ENCODE measurements at places on chromosomes 16 and 17.
A peak's percentile ranks its signal among the peaks of the same experiment; 100 is the strongest.

DNA sequence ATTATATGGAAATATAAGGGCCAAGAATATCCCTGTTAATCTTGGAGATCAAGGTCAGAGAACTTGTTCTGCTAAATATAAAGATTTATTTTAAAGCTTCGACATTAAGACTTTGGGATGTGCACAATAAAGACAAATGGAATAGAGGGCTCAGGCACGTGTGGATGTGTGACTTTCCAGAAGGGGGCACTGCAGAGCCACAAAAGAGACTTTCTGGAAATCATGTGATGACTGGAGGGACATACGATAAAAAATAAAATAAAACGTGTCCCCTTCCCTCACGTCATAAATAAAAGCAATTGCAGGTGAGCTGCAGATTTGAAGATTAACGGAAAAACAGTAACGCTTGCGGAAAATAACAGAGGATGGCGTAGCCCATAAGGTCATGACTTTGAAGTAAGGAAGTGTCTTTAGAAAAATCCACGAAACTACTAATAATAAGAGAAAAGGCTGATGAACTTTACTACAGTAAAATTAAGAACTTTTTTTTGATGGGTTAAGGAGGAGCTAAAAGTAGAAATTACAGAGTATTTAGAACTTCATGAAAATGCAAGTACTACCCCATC, 9.4 kb upstream of the ENGASE start:
- H3K27me3 ChIP-seq, result no peaks in the 10 kb centered on the region
- no peak for ATAC-seq
- H3K36me3 ChIP-seq, result no peaks in the 10 kb centered on the region
- H3K27ac ChIP-seq, result no peak overlapping the region

GRCh38 chr17:6831661-6832263, at the start of gene TEKT1:
Gene TEKT1 (minus strand): TSS chr17:6831729. CDS start chr17:6830376, 1,353 bp downstream.
- H3K4me1 ChIP-seq, result peaks cover 15% of the 10 kb centered on the region
- H3K27me3 ChIP-seq, result peaks cover 70% of the 10 kb centered on the region
- H3K4me3 ChIP-seq, result peak within 1 kb of the TSS; percentile 77
- peak; percentile 80 for ATAC-seq
- no peaks in the 10 kb centered on the region for H3K36me3 ChIP-seq
- no peak within 1 kb of the TSS for H3K27ac ChIP-seq

GRCh38 chr17:42005166-42005565, 12.1 kb downstream of the DNAJC7 start:
- H3K36me3 ChIP-seq, result peaks cover 35% of the 10 kb centered on the region
- H3K27ac ChIP-seq, result no peak overlapping the region
- peaks cover 27% of the 10 kb centered on the region for H3K4me1 ChIP-seq
- no peaks in the 10 kb centered on the region for H3K27me3 ChIP-seq

- H3K36me3 ChIP-seq, result no peaks in the 10 kb centered on the region
- ATAC-seq, result no peak
- peaks cover 43% of the 10 kb centered on the region for H3K27me3 ChIP-seq
- H3K4me3 ChIP-seq, result no peak overlapping the region
Observed at GRCh38 chr17:58886514-58886913, 130.9 kb downstream of the PPM1E start.

DNA sequence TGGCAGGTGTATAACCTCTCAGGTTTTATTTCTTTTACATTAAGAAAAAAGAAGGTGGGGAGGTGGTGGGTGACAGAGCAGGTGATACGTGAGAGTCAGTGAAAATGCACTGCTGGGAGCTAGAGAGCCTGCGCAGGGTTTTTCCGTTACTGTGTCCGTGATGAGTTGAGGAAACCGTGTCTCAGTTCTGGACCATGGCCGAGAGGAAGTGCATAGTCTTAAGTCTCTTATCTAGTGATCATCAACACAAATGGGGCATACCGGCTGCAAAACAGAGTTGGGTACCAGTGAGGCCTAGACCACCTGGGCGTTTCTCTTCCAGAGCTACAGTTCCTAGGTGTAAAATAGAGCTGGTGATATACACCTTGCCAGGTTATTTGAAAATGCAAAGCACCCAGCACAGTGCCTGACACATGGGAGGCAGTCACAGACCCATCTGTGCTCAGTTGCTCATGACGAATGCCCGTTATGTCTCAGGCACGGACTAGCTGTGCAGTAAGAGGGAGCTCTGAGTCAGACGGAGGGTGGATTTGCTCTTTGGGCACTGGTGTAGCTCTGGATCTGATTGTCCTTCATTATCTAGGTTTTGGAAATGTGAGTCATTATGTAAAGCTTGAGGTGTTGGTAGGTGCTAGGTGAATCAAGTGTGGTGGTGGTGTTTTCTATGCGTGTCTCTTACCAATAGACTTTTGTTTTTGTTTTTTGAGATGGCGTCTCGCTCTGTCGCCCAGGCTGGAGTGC, 60.9 kb downstream of the RPTOR start:
- peaks cover 61% of the 10 kb centered on the region for H3K4me1 ChIP-seq
- peak overlapping the region; percentile 58 for H3K4me3 ChIP-seq
- peak overlapping the region; percentile 86 for H3K27ac ChIP-seq
- peak; percentile 99 for ATAC-seq
- no peaks in the 10 kb centered on the region for H3K27me3 ChIP-seq
- peaks cover 7% of the 10 kb centered on the region for H3K36me3 ChIP-seq

GRCh38 chr17:8953156-8953885, 12.2 kb downstream of the PIK3R5 start:
- peaks cover 74% of the 10 kb centered on the region for H3K4me1 ChIP-seq
- H3K27me3 ChIP-seq, result no peaks in the 10 kb centered on the region
- peak; percentile 21 for ATAC-seq
- H3K4me3 ChIP-seq, result peak overlapping the region; percentile 21

- no peak overlapping the region for H3K4me3 ChIP-seq
- H3K36me3 ChIP-seq, result no peaks in the 10 kb centered on the region
- no peak overlapping the region for H3K27ac ChIP-seq
- ATAC-seq, result no peak
- H3K4me1 ChIP-seq, result peaks cover 6% of the 10 kb centered on the region
- peaks cover 24% of the 10 kb centered on the region for H3K27me3 ChIP-seq
Observed at GRCh38 chr16:30041841-30042240, 10.8 kb upstream of the TLCD3B start.

- H3K4me1 ChIP-seq, result peaks cover 14% of the 10 kb centered on the region
- H3K27ac ChIP-seq, result peak overlapping the region; percentile 60
- H3K4me3 ChIP-seq, result peak overlapping the region; percentile 52
- peaks cover 13% of the 10 kb centered on the region for H3K36me3 ChIP-seq
Observed at GRCh38 chr17:74235040-74235581, 21.7 kb downstream of the TTYH2 start.

GRCh38 chr17:41052566-41052965, 2.5 kb downstream of the KRTAP2-2 start:
- no peak overlapping the region for H3K27ac ChIP-seq
- no peaks in the 10 kb centered on the region for H3K36me3 ChIP-seq
- ATAC-seq, result no peak
- no peak overlapping the region for H3K4me3 ChIP-seq
- no peaks in the 10 kb centered on the region for H3K4me1 ChIP-seq
- peaks cover 28% of the 10 kb centered on the region for H3K27me3 ChIP-seq

DNA sequence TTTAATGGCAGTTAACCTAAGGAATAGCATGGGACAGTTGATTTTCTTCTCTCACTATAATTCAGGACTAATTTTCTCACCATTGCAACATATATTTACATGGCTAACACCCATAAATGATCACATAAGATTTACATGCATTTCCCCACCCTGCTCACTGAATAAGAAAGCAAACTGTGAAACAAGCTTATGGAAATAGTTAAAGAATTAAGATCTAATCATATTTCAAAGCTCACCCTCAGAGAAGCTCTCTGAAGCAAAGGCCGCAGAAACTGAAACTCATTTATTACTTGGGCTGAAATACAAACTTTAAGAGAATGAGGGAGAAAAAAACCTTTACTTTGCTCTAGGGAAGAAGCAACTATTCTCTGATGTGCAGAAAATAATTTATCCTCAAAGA, 218.7 kb upstream of the AXIN2 start:
- no peaks in the 10 kb centered on the region for H3K27me3 ChIP-seq
- H3K4me3 ChIP-seq, result no peak overlapping the region
- H3K36me3 ChIP-seq, result no peaks in the 10 kb centered on the region
- ATAC-seq, result no peak

DNA sequence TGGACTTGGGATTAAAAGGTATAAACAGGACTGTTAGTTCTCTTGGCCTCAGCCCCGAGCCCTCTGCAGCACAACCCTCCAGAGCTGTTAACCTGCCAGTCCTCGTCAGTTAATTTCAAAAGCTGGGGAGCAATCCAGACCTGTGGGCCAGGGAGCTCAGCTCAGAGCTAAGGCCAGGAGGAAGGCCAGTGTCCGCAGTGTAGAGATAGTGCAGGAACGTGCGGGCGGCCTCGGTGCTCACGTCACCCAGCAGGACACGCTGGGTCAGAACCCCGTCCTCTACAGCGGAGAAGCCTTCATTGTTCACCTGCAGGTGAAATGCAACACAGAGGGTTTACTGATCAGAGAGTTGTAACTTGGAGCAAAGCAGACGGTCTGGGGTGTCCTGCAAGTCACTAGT, 15.4 kb upstream of the NLRC3 start:
- ATAC-seq, result no peak
- H3K27ac ChIP-seq, result no peak overlapping the region
- H3K27me3 ChIP-seq, result no peaks in the 10 kb centered on the region
- H3K4me3 ChIP-seq, result no peak overlapping the region
- H3K36me3 ChIP-seq, result peaks cover 52% of the 10 kb centered on the region

GRCh38 chr17:74466828-74467184, 372 bp downstream of the CD300A start:
- H3K27ac ChIP-seq, result no peak overlapping the region
- peaks cover 7% of the 10 kb centered on the region for H3K36me3 ChIP-seq
- peaks cover 23% of the 10 kb centered on the region for H3K4me1 ChIP-seq
- peak; percentile 13 for ATAC-seq
- no peaks in the 10 kb centered on the region for H3K27me3 ChIP-seq

- H3K4me1 ChIP-seq, result peaks cover 14% of the 10 kb centered on the region
- H3K27ac ChIP-seq, result no peak overlapping the region
- H3K36me3 ChIP-seq, result peaks cover 59% of the 10 kb centered on the region
Observed at GRCh38 chr17:82402865-82403264, 15.3 kb upstream of the HEXD start.

- H3K4me3 ChIP-seq, result no peak overlapping the region
- ATAC-seq, result peak; percentile 47
- H3K27ac ChIP-seq, result no peak overlapping the region
- H3K27me3 ChIP-seq, result no peaks in the 10 kb centered on the region
- H3K36me3 ChIP-seq, result peaks cover 26% of the 10 kb centered on the region
- peaks cover 14% of the 10 kb centered on the region for H3K4me1 ChIP-seq
Observed at GRCh38 chr17:1124896-1125787, 54.6 kb downstream of the ABR start.

DNA sequence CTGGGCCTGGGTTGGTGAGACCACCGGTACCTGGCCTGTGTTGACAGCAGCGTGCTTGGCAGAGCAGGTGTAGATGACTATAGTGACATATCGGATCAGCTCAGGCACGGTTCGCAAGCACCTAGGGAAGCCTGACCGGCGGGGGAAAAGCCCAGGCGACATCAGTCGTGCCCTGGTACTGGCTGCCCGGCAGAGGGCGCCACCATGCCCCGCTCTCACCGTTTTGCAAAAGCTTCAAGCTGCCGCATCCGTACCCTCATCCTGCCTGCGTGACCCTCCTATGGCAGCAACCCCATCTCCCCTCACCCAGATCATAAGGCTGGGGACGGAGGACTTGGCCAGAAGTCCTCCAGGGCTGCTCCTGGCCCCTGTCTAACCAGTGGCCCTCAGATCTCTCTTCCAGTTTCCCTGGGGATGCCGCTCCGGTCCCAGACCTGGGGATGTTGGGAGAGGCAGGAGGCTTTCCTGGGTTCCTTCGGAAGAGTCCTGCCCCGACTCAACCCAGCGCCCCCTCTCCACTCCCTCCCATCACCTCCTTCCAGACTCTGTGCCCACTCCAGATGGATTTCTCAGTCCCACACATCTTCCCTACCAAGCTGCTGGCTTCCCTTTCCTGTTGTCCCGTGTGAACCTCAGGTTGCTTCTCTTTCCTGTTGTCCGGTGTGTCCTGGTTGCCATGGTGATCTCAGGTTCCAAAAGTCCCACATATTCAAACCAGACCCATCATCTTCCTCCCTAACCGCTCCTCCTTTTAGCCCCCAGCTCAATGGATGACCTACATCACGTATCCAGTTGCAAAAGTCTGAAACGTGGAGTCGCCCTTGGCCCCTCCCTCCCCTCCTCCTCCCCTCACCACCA, 13.7 kb downstream of the ALOX12B start:
- H3K4me3 ChIP-seq, result peak overlapping the region; percentile 63
- no peaks in the 10 kb centered on the region for H3K36me3 ChIP-seq
- H3K27ac ChIP-seq, result peak overlapping the region; percentile 66

DNA sequence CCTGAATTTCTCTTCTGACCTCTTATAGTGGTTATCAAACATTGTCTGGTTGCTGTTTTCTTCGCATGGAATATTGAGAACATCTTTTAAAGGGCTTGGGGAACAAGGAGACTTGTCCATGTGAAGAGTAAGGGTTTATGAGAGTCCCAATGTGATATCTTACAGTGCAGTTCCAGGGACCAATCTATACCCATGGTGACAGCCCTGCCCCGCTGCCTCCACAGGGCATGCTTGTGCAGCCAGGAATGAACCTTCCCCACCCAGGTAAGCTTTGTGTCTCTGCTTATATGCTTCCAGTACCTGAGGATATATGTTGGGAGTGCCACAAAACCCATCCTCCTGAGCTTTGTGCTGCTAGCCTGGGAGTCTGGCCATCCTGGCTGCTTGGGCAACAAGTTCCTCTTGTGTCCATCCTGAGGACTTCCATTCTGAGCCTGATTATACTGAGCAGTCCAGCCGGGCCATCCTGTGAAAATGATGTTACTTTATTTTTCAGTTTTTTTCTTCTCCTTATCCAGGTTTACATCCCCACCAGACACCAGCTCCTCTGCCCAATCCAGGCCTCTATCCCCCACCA, 9.5 kb upstream of the RAPGEFL1 start:
- no peak for ATAC-seq
- peaks cover 67% of the 10 kb centered on the region for H3K36me3 ChIP-seq
- H3K27me3 ChIP-seq, result no peaks in the 10 kb centered on the region
- peak overlapping the region; percentile 45 for H3K27ac ChIP-seq
- no peak overlapping the region for H3K4me3 ChIP-seq

All from stimulated activated memory B cell treated with anti-CD40 and anti-IgM and Interleukin-4, amounts not matched to agents 10 μg/mL and 1 μg/mL and 100 μg/mL, for 72 hours (primary cell).